Jurkat, Clone E6-1 (cell line): ENCODE measurements at places on chromosomes 2 and 18.

GRCh38 chr2:73130790-73131189 lies 18.0 kb upstream of the RAB11FIP5 start:
- DNase-seq, result no peak

GRCh38 chr2:218990612-218991011 lies 2.6 kb downstream of the CRYBA2 start:
- no peak for DNase-seq

GRCh38 chr18:23585897-23586248 lies 433 bp downstream of the NPC1 start:
- no peak for DNase-seq

DNA sequence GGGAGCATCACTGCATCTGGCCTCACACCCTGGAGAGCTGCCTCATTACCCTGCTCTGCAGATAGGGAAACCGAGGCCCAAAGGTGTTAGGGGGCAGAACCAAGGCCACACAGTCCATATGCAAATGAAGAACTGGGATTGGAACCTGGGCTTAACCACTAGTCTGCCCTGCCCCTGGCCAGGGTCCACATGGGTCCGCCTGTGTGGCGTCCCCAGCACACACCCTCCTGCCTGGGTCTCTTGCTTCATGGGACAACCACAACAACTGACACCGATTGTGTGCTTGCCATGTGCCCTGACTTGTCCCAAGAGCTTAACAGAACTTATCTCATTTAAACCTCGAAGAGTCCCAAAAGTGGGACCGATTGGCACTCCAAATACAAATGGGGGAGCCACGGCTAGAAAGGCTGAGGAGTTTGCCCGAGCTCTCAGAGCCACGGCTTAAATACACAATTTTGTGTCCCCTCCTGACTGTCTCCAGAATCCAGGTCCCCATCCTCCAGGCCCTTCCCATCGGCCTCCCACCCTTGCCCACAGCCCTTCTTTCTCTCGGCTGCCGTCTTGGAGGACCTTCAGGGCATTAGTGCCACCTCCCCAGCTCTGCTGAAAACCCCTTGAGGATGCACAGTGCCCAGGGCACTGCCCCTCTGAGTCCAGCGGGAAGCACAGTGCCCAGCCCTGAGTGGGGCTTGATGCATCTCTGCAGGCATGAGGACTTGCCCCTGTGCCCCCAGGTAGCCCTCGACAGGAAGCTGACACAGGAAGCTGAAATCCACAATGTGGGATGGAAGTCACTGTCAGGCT lies 5.8 kb upstream of the DUSP2 start:
- DNase-seq, result no peak

- DNase-seq, result no peak
These were observed 48.7 kb downstream of the GBX2 start for GRCh38 chr2:236119476-236119875.

DNA sequence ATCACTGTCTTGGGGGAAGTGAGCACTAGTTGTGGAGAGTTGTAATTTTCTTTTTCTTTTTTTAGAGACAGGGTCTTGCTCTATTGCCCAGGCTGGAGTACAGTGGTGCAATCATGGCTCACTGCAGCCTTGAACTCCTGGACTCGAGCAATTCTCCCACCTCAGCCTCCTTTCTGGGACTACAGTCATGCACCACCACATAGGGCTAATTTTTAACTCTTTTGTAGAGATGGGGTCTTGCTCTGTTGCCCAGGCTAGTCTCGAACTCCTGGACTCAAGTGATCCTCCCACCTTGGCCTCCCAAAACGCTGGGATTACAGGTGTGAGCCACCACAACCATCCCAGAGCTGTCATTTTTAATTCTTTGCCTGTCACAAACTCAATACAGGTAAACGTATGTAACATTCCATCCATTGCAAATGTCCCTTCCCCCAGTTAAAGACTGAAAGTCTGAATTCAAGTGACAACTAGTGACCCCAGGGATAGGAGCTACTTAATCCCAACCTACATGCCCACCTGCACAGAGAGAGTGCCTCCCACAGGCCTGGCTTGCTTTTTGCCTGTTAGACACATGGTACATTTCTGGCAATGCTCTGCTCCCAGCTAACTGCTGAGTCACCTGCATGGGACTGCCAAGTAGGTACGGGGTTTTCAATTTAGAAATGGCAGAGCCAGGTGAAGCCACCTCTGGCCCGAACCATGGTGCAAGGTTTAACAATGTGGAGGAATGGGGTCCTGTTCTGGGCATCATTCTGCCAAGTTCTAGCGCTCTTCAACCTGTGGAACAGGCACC lies 60.6 kb downstream of the CYB5A start:
- DNase-seq, result no peak

- DNase-seq, result no peak
These were observed 151.8 kb upstream of the SERPINE2 start for GRCh38 chr2:224190936-224191270.

- DNase-seq, result no peak
These were observed 160.4 kb downstream of the SMAD7 start for GRCh38 chr18:48790226-48790863.

- DNase-seq, result no peak
These were observed 364.2 kb downstream of the ZNF516 start for GRCh38 chr18:76130845-76131244.

GRCh38 chr2:23533338-23533695 lies 148.3 kb downstream of the KLHL29 start:
- DNase-seq, result no peak

DNA sequence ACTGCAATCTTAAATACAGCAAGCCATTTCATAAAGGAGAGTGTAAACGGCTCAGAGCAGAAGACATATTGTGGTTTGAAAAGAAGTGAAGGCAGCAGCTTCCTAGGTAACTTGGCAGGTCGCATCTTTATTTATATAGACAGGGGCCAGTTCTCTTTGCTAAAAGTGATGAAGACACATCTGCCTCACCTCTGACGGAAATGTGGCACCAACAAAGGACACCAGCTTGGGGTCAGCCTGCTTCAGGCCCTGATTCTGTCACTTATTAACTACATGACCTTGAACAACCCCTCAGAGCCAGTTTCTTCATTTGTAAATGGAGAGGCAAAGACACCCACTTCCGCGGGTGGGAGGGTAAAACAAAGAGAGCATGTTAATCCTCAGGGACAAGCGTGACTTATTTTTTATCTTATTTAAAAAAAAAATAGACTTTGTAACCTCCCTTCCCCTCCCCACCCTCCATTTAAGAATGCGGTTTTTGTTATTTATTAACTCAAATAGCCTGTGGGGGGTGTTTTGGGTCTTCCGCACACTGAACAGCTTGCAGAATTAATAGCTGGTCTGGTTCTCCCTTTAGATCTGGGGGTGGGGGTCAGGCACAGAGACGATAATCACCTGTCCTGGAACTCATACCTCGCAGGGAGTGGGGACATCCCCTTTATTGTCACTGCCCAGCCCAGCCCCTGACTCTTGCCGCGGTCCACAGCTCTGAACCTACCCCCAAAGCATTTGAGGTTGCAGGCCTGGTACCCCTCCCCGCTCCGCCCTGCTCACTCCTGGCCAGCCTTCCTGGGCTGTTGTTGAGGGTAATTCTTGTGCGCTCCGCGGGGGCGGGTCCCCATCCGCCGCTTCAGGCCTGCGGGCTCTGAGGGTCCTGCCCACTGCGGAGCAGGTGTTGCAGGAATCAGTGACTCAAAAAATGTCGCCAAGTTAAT lies 64.2 kb upstream of the TMEM17 start:
- DNase-seq, result no peak

- DNase-seq, result no peak
These were observed 122.9 kb downstream of the FAM210A start for GRCh38 chr18:13603304-13604019.

GRCh38 chr2:45681675-45682074 lies 30.2 kb downstream of the PRKCE start:
- no peak for DNase-seq

DNA sequence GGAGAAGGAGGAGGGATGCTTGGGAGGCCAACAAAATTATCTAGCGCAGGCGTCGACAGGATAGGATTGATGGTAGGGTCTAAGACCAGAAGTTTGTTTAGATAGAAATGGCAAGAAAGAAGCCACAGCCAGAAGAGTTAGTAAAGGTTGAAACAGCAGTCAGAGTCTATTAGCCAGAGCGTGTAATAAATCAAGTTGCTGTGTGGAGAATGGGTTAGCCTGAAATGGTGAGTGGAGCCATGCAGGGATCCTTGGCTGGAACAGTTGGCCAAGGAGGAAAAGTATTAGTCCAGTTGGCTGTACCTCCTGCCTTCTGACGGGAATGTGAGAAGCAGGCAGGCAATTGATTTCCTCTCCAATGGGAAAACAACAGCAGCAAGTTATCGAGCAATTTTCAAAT lies 190.7 kb upstream of the CCDC68 start:
- no peak for DNase-seq

- no peak for DNase-seq
These were observed 971.0 kb upstream of the GYPC start for GRCh38 chr2:125684932-125685331.

DNA sequence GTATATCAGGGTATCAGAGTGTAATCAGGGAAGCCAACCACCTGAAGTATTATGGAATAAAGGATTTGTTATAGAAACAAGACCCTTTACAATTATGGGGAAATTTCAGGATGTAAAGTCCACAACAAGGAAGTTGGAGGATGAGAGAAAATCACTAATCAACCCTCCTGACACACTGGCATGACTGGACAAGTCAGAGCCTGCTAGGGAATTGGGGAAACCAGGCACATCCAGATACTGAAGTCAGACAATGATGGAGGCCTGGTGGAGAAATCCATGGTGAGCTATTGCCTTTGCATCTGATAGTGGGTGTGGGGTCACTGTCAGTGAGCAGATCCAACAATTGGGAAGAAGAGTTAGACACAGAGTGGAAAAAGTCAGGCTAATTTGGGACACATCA lies 158.8 kb upstream of the FBXO11 start:
- no peak for DNase-seq

DNA sequence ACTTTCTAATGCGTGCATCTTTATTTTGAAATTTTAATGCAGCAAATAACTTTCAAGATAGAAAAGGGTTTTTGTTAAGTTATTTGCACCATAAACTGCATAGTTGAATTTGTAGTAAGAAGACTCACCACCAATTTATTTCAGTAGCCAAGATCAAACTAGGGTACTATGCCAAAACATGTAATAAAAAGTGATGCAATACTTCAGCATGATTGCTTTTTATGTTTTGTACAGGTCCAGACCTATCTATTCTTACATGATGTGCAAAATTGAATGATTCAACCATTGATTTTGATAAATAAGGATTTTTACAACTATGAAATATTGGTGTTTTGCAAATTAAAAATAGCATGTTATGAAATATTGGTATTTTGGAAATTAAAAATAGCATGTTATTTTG lies 26.7 kb downstream of the AGPS start:
- no peak for DNase-seq

DNA sequence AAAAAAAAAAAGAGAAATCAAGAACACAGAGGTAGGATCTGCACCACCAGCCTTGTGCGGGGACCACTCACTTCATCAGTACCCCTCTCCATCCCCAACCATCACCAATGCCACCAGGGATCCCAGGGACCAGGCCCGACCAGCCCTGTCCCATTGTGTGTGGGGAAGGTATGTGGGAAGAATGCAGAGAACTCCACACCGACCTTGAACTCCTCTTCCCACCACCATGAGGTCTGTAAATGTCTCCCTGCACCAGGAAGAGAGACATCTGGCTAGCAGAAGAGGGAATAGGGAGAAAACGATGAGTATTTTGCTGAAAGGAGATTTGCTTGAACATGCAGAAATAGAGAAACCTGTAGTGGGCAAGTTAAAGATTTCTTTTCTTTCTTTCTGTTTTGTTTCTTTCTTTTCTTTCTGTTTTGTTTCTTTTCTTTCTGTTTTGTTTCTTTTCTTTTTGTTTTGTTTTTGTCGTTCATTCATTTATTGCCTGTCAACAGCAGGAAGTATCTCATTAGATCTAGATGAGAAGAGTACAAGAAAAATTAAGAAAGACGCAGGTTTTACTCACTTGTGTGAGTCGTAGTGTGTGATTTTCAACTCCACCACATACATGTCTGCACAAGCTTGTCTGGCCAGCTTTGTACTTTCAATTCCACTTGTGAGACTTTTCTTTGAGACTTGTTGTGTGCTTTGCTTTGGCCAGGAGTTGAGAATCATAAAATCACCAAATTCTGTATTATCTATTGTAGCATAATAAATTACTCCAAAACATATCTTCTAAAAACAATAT lies 179.8 kb upstream of the HAAO start:
- DNase-seq, result no peak

- no peak for DNase-seq
These were observed 31.4 kb upstream of the CD302 start for GRCh38 chr2:159829376-159829775.

GRCh38 chr2:149692961-149693396 lies 105.4 kb upstream of the MMADHC start:
- no peak for DNase-seq

DNA sequence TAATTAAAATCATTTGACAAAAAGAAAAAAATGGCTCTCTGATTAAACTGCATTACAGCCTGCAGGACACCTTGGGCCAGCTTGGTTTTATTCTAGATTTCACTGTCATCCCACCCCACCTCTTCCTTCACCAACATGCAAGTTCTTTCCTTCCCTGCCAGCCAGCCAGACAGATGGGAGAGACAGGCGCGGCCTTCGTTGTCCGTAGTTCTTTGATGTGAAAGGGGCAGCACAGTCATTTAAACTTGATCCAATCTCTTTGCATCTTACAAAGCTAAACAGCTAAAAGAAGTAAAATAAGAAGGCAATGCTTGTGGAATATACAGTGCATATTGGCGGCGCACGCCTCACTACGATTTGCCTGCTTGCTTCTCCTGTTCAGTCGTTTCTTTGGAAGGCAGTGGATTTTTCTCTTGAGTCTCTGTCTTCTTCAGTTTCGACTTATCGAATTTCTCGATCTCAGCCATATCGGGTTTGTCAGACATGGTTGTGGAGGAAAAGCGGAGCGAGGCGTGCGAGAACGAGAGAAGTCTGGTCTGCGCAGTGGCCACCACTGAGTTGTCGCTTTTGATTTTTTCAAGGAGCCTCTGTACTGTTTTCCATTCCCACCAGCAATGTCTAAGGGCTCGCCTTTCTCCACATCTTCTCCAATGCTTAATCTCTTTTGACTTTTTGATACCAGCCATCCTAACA lies 22.4 kb downstream of the COLEC11 start:
- no peak for DNase-seq

DNA sequence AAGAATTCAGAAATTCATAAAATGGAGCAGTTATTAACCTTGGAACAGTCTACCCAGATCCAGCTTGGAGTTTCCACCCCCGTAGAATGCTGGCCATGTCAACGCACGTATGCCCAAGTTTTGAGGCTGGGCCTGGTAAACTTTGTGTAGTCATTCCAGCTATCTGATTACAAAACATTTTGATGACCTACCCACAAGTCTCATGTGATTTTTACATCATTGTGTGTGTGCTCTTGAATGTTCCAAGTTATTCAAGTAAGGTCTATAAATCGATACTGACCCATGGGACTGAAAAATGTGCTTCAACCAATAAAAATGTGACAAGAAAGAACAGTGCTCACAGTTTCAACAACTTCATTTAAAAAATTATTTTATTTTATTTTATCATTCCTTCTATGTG lies 32.5 kb upstream of the ICOS start:
- DNase-seq, result no peak
